ENCODE measurements at places on chromosomes 5 and 9. TPM values are rescaled to one million over a fixed set of nuclear protein-coding genes. Genes with fewer than 3 reads are reported as not detected.

Gene OBP2A
- not detected for total RNA-seq

Gene PITX1
- total RNA-seq = 0.14 TPM

Gene SPARC
- total RNA-seq = 165 TPM

Gene WWC1
- total RNA-seq = 94.5 TPM

Gene CD274
- total RNA-seq = 16.1 TPM

Gene MCC
- total RNA-seq = 4.3 TPM

Gene NPDC1
- 19.7 TPM for total RNA-seq

Gene GCNT1
- 9.9 TPM for total RNA-seq

Gene NR2F1-AS1
- 1.2 TPM for total RNA-seq

Gene CTSV
- 9.6 TPM for total RNA-seq

Gene MRPS30
- total RNA-seq = 70.3 TPM

Gene NAA35
- 22.8 TPM for total RNA-seq

Gene SGTB
- 9.5 TPM for total RNA-seq

GRCh38 chr9:122797316-122798063 lies 2.4 kb upstream of the OR1K1 start:
- DNase-seq = no peak

GRCh38 chr9:132541870-132542830 lies 40.3 kb upstream of the BARHL1 start:
- no peak for DNase-seq

- DNase-seq = no peak
Measured at GRCh38 chr9:137497921-137498719, 39.0 kb upstream of the NSMF start.

- no peak for DNase-seq
Measured at GRCh38 chr5:133051061-133051541, 712 bp upstream of the HSPA4 start.

DNA sequence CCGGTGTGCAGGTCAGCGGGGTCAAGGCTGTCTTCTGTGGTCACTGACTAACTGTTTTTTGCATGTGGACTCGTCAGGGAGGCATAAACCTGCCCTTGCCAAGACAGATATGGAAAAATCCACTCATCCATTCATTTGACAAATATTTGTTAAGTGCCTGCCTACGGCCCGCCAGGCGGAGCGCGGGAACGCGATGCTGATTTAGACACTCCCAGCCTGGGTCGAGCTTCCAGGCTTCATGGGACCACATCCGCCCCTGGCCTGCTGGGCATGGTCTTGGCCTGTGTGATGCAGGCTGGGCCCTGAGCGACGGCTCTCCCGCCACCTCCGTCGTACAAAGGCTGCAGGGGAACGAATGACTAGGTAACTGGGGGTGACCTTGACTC lies 18.1 kb downstream of the MYMK start:
- DNase-seq = peak; percentile 1

- DNase-seq = no peak
Measured at GRCh38 chr5:82388181-82388580, 110.0 kb upstream of the RPS23 start.

DNA sequence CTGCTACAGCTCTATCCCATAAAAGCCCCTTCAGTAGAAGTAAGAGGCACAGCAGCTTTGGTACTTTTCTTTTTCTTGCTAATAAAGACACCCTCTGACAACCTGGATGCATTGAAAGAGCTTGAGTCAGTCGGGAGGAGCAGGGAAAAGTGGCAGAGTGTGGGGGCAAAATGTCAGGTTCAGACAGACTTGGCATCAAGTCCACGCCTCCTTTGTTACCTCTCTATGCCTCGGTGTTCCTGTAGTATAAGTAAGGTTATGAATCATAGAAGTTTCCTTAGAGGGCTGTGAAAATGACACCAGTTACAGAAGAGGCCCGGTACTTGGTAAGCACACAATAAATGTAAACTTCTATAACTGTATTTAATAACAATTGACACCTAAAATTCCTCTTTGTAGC lies 133.9 kb downstream of the ESM1 start:
- DNase-seq = no peak

DNA sequence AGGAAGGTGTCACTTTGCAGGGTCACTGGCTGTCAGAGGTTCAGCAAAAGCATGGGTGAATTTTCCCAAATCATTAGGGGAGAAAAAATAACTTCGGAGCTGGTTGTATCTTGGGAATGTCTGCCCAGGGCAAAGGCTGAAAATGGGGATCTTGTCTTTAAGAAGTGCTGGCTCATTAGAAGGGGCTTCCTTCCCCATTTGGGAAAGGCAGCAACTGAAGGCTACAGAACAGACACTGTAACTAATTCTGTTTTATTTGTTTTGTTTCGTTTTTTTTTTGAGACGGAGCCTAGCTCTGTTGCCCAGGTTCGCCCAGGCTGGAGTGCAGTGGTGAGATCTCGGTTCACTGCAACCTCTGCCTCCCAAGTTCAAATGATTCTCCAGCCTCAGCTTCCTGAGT lies 70.3 kb upstream of the PCA3 start:
- no peak for DNase-seq

GRCh38 chr9:69222970-69223369 lies 48.9 kb downstream of the TJP2 start:
- DNase-seq = no peak

DNA sequence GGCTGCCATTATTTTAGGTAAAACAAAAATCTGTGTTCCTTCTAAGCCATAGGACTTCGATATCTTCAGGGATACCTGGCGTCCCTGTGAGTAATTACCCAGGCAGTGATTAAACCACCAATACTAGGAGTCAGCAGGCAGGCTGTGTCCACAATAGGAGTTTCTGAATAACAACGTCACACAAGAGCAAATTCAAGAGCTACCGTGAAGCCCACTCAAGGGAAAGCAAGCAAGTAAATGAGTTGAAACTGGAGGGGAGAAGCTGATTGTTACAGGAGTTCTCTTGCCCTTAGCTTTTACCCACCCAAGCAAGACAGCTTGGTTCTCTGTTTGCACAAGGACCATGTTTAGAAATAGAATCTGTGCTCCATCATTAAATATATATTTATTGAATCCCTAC lies 50.8 kb downstream of the SEMA5A start:
- no peak for DNase-seq

- DNase-seq = no peak
Measured at GRCh38 chr9:36938617-36939016, 95.5 kb downstream of the PAX5 start.

DNA sequence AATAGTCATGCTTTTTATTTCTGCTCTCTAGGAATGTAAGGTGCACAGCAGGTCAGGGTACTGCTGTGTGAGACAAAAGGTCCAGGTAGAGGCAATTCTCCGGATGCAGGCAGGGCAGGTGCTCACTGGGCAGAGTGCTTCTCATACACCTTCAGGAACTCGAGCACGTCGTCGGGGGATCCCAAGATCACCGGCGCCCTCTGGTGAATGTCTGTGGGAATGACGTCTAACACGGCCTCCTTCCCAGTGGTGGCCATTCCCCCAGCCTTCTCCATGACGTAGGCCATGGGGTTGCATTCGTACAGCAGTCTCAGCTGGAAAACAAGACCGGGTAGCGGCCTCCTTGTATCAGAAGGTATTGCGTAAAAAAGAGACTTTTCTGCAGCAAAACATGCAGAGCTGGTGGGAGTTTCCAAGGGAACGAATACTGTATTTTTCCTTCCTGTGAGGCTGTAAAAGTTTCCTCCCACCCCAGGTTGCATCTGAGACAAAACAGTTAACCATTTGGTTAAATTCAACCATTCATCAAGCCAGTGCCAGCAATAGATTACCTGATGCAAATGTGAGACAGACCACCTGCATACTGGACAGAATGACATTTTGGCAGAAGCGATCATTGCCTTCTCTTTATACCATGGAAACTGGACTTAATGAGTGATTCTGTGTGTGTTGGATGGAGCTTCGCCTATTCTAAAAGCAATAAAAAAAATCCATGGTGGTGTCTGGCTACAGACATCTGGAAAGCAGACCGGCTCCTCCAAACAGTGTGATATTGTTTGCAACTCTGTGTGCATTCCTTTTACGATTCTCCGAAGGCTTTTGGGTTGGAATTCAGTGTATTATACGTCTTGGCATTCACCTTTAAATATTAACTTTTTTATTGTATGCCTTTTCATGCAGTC lies 9.9 kb upstream of the FBP2 start:
- no peak for DNase-seq

- no peak for DNase-seq
Measured at GRCh38 chr5:110038297-110038997, 348.7 kb downstream of the MAN2A1 start.

DNA sequence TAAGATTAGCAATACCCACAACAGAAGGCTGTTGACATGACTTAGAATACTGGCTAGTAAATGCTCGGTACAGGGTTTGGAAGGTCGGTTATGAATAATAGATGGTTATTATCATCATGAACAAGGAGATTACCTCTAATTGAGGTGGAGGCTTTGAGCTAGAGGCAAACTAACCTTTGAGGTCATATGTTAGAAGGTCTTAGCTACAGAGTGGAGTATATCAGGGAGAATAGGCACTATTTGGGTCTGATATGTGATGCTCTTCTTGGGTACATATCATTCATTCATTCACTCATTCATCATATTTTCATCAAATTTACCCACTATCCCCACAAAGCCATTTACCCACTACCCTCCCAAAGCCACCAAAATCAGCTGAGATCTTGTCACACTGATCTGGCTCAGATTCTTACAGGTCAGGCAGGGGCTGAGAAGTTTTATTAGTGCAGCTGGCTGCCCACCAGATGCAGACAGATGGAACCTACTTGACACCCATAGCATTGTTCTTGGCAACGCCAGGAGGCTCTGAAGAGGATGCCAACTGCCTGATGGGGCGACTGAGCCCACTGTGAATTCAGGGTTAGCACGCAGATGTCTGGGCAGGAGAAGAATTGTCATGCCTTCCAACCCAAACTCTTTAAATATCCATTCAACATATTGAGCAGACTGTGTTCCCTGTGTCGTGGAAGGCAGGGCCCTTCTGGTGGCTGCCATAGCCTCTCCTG lies 90.2 kb upstream of the SH3PXD2B start:
- DNase-seq = no peak

- no peak for DNase-seq
Measured at GRCh38 chr5:136724161-136724560, 358.8 kb upstream of the TRPC7 start.

- DNase-seq = no peak
Measured at GRCh38 chr9:36315283-36315682, 57.0 kb upstream of the GNE start.

DNA sequence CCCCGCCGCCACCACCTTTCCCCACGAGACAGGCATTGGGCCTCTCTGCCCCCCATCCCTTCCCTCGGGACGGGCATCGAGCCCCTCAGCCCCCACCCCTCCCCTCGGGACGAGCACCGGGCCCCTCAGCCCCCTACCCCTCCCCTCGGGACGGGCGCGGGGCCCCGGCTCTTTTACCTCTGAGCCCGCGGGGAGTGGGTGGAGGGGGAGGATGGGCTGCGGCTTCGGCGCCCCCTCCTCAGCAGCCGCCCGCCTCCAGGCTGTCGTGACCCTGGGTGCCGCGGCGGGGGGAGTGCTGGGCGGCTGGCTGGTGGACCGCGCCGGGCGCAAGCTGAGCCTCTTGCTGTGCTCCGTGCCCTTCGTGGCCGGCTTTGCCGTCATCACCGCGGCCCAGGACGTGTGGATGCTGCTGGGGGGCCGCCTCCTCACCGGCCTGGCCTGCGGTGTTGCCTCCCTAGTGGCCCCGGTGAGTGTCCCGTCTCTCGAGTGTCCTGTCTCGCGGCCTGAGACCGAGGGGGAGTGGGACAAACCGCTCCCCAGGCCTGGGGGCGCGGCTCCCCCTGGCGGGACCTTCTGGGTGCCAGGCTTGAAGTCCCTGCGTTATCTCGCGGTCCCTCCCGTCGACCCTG lies 791 bp downstream of the SLC2A8 start:
- DNase-seq = no peak

- DNase-seq = no peak
Measured at GRCh38 chr9:107632216-107632615, 142.6 kb upstream of the KLF4 start.

- DNase-seq = no peak
Measured at GRCh38 chr5:143156572-143156971, 246.9 kb downstream of the NR3C1 start.

- no peak for DNase-seq
Measured at GRCh38 chr9:1261266-1261665, 211.1 kb downstream of the DMRT2 start.

DNA sequence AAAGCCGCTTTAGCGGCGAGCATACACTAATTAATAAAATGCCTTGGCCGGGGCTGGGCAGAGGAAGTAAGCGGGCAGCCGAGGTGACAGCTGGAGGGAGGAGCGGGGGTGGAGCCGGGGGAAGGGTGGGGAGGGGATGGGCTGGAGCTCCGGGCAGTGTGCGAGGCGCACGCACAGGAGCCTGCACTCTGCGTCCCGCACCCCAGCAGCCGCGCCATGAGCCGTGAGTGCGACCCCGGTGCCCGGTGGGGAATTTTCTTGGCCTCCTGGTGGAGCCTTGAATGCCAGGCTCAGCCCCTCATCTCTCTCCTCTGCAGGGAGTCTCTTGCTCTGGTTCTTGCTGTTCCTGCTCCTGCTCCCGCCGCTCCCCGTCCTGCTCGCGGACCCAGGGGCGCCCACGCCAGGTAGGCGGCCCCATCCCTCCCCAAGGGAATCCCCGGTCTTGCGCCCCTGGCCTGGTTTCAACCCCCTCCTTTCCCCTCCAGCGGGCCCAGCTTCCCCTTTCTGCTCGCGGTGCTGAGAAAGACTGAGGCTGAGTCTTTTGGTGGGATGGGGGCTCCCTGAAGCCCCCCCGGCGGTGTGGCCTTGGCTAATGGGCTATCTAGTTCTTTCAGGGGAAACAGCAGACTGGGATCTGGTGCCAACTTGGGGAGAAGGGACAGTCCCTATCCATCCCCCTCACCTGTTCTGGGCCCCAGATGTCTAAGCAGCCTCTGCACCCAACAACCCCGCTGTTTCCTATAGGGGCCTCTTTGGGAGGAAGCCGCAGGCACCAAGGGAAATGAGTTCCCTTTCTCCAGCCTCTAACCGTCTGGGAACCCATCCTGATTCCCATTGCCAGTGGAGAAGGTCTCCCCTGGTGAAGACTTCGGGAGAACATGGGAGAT lies at the start of gene PTGS1:
PTGS1 (plus strand) TSS at position 156 of the 887 bp plus-strand sequence; CDS start at position 217, 61 bp downstream.
- no peak for DNase-seq

- no peak for DNase-seq
Measured at GRCh38 chr5:54886866-54887265, 98.5 kb downstream of the ESM1 start.

- no peak for DNase-seq
Measured at GRCh38 chr9:126342621-126343031, 16.0 kb downstream of the MVB12B start.

Measured in epithelial cell of proximal tubule (primary cell).